ENCODE measurements at places on chromosomes 12 and 14.

DNA sequence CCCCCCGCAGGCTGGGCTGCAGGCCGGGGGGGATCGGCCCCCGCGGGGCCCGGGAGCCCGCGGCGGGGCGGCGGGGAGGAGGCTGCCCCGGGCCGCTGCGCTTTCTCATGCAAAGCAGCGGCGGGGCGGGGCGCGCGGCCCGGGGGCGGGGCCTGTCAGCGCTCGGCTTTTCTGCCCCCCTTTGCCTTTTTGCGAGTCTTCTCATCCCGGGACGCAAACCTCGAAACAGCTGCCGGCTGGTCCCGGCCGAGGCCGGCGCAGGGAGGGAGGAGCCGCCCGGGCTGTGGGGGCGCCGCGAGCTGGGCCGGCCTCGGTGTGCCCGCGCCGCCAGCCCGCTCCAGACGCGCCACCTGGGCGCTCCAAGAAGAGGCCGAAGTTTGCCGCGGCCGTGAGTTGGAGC lies at the start of gene FZD10:
TSS of gene FZD10 (plus strand) at position 198 of the 400 bp plus-strand sequence. CDS start 479 bp downstream, outside the sequence.
- DNase-seq: peak; percentile 70

DNA sequence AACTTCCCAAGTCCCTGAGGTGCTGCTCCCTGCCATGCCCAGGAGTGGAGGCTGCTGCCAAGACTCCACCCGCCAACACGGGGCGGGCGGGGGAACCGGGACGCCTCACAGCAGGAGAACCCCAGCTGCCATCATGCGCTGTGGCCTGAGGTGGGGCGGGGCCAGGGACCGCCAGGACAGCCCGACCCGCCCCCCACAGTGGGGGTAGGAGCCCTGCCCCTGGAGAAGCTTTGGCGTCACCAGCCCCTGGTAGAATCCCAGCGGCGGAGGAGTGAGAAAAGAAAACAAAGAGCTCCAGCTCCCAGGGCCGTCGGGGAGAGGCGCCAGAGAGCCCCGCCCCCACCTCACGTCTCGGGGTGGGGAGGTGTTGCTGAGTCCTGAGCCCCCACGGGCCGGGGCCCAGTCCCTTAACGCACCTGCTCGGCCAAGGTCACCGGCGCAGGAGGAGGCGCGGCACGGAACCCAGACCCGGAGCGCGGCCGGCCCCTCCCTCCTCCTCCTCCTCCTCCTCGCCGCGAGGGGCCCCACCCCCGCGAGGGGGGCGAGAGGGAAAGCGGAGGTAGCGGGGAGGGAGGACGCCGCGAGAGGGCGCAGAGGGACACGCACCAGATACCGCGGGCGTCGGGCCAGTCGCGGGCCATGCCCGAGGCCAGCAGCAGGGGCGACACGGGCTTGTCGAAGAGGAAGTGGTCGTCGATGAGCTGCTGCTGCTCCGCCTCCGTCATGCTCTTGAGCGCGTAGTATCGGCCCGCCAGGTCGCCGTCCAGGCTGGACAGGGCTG lies 1.8 kb downstream of the CKB start:
- peak; percentile 84 for DNase-seq

- no peak for DNase-seq
These were observed 53.2 kb downstream of the KCNK10 start for GRCh38 chr14:88269806-88270420.

DNA sequence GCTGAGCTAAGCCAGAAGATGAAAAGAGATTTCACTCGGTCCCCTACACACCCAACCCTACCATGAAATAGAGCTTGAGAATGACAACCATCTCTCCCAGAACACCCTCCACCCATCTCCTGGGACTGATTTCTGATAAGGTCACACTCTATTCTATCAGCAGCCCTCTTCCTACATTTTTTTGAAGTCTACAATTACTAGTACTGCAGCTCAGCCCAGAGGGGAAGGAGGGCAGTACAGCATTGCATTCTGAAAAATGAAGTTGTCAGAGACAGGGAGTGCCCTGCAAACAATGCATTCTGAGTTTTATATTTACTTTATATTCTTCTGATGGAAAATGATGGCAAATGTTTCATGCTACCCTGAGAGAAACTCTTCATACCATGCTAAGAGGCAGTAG lies 318.5 kb downstream of the BCAT1 start:
- DNase-seq: no peak

DNA sequence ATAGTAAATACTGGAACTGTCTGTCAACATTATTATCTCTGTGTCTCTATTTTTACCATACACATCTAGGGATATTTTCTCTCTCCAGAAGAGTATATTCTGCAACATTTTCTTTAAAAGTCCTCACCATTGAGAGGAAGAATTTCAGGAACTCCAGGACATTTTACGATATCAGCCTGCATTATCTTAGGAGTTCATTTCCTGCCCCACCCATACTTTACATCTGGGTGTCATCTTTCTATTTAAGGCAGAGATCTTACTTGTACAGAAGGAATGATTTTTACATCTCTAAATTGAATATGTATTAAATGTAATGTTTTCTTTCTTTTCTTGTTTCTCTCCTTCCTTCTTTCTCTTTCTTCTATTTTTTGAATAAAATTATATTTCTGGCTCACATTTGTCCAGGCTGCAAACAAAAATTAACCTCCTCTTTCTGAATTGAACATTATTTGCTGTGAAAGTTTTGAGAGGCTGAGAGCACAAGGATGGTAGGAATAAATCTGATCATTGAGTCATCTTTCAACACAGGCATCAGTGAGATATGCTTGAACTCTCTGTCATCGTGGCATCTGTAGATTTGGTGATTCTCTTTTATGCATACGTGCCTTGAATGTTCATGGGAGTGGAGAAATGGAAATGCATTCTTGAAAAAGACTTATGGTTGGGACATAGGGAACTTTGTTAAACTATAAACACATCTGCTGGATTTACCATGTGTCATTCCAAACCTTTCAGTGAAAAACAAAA lies 753.6 kb downstream of the SLC16A7 start:
- no peak for DNase-seq

DNA sequence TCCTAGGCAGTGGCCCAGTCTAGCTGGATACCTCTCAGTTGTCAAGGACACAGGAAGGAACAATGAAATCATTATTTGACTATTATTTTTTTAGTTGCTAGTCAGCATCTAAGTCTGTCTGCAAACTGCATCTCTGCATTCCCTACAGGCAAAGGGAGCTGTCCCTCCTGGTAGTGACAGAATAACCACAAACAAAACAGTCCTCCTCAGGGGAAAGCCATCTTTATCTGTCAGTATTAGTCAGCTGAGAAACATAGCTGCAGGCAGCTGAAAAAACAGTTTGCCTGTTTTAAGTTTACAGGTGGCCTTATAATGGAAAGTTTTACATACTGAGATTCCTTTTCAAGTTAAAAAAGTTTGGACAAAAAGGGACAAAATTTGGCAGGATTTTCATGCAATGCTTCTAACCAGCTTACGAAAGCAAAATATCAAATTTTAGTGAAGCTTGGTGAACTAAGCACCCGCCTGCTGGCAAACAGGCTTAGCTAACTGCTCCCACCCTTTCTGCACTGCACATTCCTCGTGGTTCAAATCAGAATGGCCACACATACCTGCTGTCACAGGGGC lies 29.5 kb downstream of the SLC25A21 start:
- no peak for DNase-seq

DNA sequence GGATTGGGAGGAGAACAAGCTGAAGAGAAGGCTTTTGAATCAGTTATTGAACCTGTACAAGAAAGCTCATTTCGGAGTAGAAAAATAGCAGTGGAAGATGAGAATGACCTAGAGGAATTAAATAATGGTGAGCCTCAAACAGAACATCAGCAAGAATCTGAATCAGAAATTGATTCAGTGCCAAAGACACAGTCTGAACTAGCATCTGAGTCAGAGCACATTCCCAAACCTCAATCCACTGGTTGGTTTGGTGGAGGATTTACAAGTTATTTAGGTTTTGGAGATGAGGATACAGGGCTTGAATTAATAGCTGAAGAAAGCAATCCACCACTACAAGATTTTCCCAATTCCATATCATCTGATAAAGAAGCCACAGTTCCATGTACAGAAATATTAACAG lies 13.5 kb downstream of the MIA2 start:
- DNase-seq: no peak

- DNase-seq: no peak
These were observed 40.6 kb upstream of the LRTM2 start for GRCh38 chr12:1779783-1780182.

- no peak for DNase-seq
These were observed 50.3 kb downstream of the BMAL2 start for GRCh38 chr12:27382924-27383323.

- no peak for DNase-seq
These were observed 170.9 kb upstream of the LMNTD1 start for GRCh38 chr12:25723921-25724491.

GRCh38 chr14:32358781-32359180 lies 29.7 kb downstream of the AKAP6 start:
- no peak for DNase-seq

- peak; percentile 62 for DNase-seq
These were observed 204.4 kb downstream of the FOXN3 start for GRCh38 chr14:89212386-89213235.

GRCh38 chr12:113195598-113195997 lies 10.1 kb downstream of the RITA1 start:
- DNase-seq: no peak

- DNase-seq: peak; percentile 52
These were observed 475.6 kb downstream of the PDZRN4 start for GRCh38 chr12:41663598-41664265.

- no peak for DNase-seq
These were observed 141.3 kb upstream of the HIF1A start for GRCh38 chr14:61553730-61554641.

DNA sequence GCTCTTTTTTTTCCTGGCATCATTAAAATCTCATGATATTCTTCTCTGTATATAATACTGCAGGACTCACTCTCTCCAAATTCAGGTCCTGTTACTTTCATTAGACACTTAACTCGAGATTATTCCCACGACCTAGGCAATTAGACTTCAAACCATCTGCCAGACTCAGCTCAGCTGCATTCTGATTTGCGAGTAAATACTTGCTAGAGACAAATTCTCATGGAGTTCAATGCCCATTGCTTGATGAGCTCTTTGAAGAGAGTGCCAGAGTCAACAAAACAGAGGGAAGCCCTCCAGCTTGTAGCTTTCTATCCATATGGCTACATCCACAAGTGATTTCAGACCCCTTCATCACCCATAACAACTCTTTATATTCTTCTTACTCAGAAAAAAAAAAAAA lies 88.3 kb downstream of the GTF2A1 start:
- DNase-seq: peak; percentile 25

DNA sequence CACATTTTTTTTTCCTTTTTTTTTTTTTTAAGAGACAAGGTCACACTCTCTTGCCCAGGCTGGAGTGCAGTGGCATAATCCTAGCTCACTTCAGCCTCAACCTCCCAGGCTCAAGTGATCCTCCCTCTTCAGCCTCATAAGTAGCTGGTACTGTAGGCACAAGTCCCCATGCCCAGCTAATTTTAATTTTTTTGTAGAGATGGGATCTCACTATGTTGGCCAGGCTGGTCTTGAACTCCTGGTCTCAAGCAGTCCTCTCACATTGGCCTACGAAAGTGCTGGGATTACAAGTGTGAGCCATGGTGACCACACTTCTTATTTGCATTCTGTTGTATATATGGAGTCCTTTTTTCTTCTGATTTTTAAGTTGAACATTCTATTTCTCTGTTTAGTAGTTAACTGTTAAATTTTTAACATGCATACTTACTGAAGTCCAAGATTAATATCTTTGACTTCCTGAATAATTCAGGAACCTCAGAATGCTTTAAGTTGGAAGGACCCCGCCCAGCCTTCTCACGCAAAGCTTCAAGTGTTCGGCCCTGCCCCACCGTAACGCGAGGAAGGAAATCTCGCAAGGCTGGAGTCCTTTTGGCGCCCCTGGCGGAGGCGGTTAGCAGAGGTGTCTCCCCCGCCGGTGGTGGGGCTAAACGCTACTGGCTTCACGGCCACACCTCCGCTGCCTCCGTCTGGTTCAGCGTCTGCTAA lies 21.6 kb downstream of the SPATS2 start:
- no peak for DNase-seq

DNA sequence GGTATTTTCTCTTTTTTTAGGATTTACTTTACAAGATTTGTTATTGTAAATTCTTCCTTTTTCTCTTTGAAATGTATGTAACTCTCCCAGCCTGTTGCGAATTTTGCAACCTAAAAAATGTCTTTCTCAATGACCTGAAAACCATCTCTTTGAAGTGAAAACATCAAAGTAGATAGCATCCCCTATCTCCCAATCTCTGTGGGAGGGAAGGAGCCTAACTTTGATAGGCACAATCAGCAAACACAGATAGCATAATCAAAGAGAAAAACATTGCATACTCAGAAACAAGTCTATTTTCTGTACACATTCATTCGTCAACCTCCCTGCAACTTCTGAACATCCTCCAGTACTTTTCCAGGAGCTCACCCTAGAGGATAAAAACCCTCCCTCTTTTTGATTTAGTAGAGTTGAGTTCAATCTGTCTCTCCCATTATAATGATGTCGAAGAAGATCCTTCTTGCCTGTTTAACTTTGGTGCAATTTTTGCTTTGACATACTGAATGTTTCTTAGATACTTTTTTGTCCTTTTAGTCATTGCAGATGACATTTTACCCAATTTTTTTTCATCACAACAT lies 849.2 kb upstream of the LRFN5 start:
- no peak for DNase-seq

DNA sequence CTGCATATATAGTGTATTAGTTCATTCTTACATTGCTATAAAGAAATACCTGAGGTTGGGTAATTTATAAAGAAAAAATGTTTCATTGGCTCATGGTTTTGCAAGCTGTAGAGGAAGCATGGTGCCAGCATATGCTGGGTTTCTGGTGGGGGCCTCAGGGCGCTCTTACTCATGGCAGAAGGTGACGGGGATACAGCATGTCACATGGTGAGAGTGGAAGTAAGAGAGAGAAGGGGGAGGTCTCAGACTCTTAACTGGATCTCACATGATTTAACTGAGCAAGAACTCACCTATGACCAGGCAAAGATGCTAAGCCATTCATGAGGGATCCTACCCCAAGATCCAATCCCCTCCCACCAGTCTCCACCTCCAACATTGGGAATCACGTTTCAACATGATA lies 15.9 kb upstream of the PAWR start:
- no peak for DNase-seq

DNA sequence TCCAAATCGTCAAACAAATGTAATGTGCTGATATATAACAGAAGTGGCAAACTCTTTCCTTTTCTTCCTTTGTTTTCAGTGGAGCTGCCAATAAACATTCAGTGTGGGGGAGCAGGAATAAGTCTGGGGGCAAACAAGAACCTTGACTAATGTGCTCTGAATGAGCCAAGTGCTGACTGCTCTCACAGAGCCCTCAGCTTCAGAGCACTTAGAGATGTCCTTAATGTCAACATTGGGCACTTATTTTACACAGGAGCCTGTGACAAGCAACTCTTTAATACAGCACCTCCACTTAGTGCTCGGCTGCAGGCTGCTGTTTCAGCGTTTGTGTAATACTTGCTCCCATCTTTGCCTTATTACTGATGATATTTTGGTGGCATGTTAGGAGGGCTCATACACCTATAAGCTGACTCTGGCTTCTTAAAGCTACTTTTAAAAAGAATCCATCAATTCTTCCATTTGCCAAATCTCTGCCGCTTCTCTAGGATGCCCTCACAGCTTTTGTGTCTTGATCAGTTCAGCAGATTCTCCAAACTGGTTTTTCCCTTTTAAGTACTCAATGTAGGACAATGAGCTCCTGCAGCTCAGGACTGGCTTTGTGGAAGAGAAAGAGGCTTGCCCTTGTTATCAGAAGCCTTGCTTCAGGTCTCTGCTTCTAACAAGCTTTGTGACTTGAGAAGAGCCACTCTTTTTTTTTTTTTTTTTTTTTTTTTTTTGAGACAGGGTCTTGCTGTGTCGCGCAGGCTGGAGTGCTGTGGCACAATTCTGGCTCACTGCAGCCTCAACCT lies 206.6 kb downstream of the MON2 start:
- no peak for DNase-seq

- DNase-seq: no peak
These were observed 2.2 kb downstream of the ENDOU start for GRCh38 chr12:47722941-47723631.

GRCh38 chr14:80930836-80931389 lies 10.6 kb downstream of the CEP128 start:
- no peak for DNase-seq

Data from NCI-H510A treated with DMSO at 0.1 percent for 48 hours (cell line).